Smooth muscle cell of the brain vasculature (primary cell): ENCODE measurements at places on chromosomes 5 and 9.

DNA sequence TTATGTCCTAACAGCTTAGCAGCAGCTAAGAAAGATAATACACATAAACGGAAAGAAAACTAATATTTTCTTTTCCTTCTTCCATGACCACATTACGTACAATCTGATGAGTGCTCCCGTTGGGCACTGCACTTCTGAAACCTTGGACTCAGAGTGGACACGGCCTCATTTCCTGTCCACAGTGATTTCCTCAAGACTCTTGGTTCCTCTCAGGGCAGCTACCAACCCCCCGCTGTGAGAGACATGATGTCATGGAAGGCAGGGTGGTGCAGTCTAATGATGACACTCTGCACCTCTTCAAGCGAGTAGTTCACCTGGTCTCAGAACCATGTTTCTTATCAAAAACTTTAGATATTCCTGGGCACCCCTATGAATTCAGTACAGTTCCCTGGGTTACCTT lies 68.7 kb upstream of the CTSL start:
- DNase-seq: peak; percentile 65

- no peak for DNase-seq
Measured at GRCh38 chr9:96459268-96460007, 9.5 kb downstream of the HABP4 start.

- no peak for DNase-seq
Measured at GRCh38 chr5:142527664-142528295, 158.1 kb downstream of the FGF1 start.

DNA sequence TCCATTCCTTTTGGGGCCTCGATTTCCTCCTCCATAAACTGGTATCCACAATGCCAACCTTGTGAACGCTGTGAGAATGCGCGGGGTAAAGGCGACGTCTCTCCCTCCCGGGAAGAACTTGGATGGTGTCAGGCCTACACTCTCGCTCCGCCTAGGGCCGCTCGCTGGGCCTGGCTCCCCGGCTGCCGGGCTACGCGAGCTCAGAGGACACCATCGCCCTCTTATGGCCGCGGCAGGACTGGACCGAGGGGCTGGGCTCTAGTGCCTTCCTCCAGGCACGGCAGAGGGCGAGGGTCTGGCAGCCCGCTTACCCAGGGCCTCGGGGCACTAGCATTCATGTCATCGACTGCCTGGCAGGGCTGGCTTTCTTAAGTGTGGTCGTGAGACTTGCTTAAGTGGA lies 1.3 kb upstream of the EXOSC2 start:
- DNase-seq: no peak

- no peak for DNase-seq
Measured at GRCh38 chr9:127923046-127923445, 6.2 kb upstream of the ST6GALNAC4 start.

- DNase-seq: no peak
Measured at GRCh38 chr5:137342764-137343163, 156.4 kb downstream of the SPOCK1 start.

DNA sequence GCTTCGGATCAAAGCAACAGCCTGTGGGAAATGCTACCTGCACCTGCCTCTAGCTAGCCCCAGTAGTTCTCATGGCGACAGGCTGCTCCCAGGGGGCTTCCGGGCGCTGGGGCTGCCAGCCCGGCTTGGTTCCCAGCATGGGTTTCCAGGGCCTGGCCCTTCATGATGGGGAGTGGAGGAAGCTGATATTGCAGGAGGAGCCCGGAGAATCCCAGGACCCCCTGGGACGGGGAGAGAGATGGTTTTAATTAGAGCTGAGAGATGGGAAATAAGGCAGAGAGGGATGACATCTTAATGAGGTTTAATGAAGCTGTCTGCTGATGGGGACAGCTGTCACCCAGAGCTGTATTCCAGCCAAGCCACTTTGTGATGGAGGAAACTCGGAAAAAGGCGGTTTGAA lies 78.6 kb downstream of the CFAP77 start:
- DNase-seq: no peak

DNA sequence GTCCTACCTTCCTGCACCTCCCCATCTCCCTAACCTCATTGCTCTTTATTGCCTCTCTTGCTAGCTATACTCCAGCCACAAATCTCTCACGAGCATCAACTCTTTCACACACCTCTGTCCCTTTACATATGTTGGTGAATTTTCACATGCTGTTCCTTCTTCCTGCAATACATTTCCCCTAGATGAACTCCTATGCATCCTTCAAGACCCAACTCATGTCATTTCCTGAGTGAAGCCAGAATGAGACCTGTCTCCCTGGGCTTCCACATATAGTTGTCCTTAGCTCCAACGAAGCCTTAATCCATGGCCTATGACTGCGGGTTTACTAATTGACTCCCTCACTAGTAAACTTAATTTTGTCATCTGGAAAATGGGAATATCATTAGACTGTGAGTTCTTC lies 297.3 kb upstream of the PANK3 start:
- no peak for DNase-seq

GRCh38 chr5:159814805-159815585 lies 101.3 kb upstream of the ADRA1B start:
- DNase-seq: peak; percentile 18

GRCh38 chr5:173627860-173628392 lies 11.5 kb upstream of the BOD1 start:
- no peak for DNase-seq

GRCh38 chr5:107593009-107593408 lies 77.7 kb downstream of the EFNA5 start:
- DNase-seq: no peak

DNA sequence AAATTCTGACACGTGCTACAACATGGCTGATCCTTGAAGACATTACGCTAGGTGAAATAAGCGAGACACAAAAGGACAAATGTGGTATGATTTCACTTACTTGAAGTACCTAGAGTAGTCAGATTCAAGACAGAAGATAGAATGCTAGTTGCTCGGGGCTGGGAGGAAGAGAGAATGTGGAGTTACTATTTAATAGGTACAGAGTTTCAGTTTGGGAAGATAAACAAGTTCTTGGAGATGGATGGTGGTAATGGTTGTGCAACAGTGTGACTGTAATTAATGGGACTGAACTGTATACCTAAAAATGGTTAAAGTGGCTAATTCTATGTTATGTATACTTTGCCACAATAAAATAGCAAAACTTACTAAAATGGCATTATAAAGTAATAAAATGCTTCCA lies 34.4 kb downstream of the PAM start:
- no peak for DNase-seq

DNA sequence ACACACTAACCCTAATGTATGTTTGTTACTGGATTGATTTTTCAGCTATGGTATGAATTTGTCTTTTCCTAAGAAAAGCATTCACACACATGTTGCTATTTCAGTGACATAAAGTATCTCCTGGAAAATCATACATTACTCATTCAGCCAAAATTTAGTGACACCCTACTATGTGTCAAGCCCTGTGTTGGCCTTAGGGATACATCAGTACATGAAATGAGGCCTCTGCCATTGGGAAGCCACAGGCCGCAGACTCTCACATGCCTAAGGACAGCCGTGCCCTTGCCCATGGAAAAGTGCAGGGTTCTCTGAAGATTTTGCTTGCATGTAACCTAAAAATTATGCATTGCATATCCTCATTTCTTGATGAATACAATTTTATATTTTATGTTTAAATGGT lies 5.2 kb upstream of the MARCHF6 start:
- DNase-seq: no peak

GRCh38 chr5:149799119-149799623 lies 69.1 kb downstream of the PPARGC1B start:
- peak; percentile 75 for DNase-seq

DNA sequence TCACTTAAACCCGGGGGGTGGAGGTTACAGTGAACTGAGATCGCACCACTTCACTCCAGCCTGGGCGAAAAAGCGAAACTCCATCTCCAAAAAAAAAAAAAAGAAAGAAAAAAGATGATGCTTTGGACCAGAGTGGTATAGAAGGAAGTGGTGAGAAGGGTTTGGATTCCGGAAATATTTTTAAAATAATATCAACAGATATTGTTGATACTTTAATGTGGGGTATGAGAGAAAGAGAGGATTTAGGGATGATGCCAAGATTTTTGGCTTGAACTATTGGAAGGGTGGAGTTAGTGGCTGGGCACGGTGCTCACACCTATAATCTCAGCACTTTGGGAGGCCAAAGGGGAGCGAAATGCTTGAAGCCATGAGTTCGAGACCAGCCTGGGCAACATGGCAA lies 49.6 kb upstream of the PLIN2 start:
- DNase-seq: no peak

DNA sequence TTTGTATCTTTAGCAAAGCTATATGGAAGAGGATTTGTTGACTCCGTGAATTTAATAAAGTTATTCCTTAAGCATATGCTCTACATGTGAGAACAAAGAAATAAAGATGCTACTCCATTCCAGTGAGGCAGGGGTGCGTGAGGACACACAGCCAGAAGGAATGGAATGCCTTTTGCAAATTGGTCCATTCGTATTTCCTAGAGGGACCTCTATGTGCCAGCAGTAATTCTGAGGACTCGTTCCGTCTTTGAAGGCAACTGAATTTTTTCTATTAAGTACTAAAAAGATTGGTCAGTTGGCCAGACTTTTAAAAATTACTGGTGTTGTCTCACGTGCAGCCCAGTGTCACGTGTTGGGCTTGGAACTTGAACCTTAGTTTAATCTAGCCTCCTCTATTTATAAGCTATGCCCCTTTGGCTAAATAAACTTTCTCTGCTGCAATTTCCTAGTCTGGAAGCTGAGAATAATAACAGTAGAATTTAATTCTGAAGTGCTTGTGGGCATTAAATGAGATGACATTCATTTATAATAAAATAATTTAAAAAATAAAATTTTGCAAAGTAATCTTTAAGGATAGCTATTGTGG lies 13.9 kb downstream of the RAI14 start:
- no peak for DNase-seq

DNA sequence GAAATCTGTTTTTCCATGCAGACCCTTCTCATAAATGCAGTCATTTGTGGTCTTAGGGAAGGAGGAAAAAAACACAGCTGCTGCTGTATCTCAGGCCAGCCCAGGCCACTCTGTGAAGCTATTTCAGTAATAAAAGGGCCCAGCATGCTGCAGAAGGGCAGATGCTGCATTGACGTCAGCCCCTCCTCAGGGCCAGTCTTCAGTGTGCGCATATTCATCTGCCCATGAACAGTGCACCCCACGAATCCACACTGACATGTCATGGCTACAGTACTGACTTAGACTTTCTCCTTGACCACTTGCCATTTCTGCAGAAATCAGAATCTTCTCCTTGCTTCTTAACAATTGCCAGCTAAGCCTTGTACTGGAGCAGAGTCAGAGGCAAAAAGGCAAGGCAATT lies 304.7 kb downstream of the GABRG2 start:
- DNase-seq: no peak

DNA sequence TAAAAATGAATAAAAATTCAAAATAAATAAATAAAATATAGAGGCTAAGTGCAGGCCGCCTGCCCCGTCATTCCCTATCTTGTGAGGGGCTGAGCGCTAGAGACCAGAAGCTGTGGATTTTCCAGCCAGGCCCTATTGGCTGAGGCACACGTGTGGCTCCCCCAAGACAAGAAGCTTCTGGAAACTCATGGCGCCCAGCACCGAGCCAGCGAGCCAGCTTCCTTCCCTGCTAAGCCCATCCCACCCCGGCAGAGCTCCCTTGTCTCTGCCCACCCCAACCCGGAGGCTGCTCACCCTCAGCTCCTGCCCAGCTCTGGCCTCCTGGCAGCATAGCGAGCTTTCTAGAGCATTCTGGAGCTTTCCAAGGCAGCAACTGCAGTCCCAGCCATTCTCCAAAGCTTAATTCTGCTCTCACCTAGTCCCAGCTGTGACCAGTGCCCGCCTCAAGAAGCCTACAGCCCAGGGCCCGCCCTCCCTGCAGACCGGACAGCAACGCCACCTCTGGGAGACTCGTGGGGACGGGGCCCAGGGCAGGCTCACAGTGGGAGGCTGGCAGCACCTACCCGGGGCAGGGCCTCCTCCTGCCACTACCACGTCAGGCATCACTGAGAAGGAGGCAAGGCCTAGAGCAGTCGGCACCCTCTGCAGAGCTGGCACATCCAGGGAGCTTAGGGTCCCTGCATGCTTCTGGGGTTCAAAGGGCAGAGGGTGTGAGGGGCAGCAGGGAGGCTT lies 23.2 kb upstream of the TMEM250 start:
- DNase-seq: no peak

DNA sequence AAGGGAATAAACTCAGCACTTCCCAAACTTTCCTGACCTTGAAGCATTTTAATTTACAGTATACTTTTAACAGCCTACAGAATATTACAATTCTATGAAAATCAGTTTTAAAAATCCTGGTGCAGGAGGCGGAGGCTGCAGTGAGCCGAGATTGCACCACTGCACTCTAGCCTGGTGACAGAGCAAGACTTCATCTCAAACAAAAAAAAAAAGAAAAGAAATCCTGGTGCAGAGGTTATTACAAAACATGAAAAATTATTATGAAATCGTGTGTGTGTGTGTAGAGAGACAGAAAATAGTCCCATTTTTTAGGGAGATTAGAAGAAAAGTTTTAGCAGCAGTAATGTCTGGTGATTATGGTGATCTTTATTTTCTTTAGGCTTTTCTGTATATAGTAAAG lies 26.9 kb downstream of the GOLPH3 start:
- DNase-seq: no peak

DNA sequence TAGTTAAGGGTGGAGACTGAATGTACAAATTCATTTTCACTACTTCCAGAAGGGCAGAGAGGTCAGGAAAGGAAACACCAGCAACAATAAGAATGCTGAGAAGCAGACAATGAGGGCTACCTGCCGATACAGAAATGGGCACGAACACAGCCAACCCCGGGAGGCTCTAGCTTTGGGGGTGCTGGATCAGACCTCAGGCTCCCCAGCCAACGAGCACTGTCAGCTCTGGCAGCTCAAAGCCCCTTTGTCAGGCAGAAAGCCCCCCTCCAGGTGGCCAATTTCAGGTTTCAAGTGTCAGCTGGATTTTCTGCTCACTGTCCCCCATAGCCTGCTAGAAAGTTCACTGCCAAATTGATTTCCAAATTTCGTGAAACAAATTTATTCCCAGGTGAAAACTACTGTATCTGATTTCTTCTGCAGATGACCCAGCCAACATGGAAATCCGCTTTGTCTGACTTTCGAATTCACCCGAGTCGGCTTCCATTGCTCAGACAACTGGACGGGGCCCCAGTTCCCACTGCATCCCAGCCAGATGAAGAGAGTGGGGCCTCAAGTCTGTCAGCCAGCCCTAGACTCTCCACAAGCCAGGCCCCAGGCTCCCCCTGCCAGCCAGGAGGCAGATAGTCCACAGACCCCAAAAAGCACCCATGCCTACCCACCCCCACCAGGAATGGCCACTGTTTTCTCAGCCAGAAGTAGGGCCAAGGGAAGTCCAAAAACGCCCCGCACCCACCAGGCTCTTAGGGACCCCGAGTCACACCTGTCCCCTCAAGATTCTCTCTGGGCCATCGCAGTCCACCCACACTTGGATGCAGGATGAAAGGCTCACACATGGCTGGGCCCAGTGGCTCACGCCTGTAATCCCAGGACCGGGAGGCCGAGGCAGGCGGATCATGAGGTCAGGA lies 96.5 kb upstream of the PHYKPL start:
- no peak for DNase-seq

GRCh38 chr9:21399956-21400355 lies 9.0 kb upstream of the IFNA8 start:
- DNase-seq: no peak

- no peak for DNase-seq
Measured at GRCh38 chr5:121797681-121798518, 53.8 kb upstream of the FTMT start.
